ENCODE measurements at places on chromosomes 7 and 10.

GRCh38 chr7:112010994-112011393 is 195.2 kb downstream of the DOCK4 start:
- no peak for DNase-seq

GRCh38 chr10:116972131-116972530 is 32.9 kb downstream of the SHTN1 start:
- DNase-seq: no peak

DNA sequence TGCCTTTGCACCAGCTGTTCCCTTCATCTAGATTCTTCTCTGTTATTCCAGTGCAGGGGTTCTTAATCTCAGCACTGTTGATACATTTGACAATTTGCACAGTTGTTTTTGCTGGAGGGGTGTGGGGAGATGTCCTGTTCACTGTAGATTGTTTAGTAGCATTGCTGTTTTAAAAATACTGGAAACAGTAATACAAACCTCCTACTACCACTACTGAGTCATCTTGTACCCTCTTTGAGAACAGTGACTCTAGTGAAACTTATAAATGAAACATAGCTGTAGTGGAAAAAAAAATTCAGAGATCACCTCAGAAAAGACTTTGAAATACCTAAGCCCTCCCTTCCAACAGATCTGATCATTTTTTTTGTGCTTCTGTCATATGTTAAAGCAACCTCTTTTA is 154.8 kb upstream of the TMEM196 start:
- DNase-seq: no peak

DNA sequence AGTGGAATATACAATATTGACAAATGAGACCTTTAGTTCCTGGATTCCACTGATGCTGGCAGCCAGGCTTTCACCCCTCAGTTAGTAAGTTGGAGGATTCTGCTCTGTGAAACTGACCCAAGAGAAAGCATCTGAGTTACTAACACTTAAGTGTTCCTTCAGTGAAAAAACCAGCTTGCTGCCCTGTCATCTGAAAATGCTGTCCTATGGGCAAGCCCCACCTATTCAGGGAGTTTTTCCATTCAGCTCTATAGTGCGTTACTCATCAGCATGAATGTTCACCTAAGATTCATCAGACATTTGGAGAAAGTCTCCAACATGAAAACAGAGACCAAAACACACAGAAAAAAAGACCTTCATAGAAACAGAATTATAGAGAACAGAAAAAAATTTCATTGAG is 37.9 kb downstream of the PRPF18 start:
- DNase-seq: no peak

DNA sequence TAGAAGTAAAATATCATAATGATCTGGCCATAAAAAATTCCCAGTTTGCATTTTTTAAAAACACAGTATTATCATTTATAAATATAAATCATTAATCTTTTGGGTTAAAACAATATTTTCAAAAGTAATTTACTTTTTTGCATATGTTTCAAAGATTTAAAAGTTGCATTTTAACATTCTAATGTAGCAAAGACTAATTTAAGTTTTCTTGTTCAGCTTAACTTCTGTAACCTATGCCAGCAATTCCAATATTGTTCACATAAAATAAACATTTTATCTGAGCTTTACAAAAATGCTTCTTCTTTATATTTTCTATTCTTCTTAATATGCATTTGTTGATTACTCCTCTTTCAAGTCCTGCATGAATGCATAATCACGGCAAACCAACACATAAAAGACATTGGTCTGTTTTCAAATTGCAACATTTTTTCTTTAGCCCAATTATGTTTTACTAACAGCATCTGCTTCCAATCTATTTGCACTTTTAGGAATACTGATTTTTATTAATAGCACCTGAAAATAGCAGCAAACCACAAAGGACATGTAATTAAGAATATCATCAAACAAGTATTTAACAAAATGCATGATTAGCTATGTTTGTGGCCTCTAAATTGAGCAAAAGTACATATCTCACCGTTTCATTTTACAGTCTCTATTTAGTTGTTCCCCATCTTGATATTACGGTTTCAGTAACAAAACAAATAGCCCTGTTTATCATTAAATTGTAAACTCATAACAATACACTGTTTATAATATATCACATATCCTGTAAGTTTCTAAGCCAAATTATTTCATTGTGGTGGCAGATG is 286.9 kb upstream of the NFE2L3 start:
- no peak for DNase-seq

- no peak for DNase-seq
Measured at GRCh38 chr10:126301701-126302475, 86.4 kb downstream of the ADAM12 start.

- DNase-seq: no peak
Measured at GRCh38 chr10:13080643-13081042, 19.3 kb upstream of the OPTN start.

Measured in NCI-H187 treated with DMSO at 0.1 percent for 48 hours (cell line).